Breast epithelium (tissue), 4 donors: ENCODE measurements at places on chromosomes 6 and 20. TPM values are rescaled to one million over a fixed set of nuclear protein-coding genes. Genes with fewer than 3 reads are reported as not detected.

WFDC13 gene
- not detected for total RNA-seq

MEP1A gene
- total RNA-seq, result 1.3 TPM

RBPJL gene
- not detected for total RNA-seq

SLC22A7 gene
- total RNA-seq, result not detected

SLC22A1 gene
- 1.3 TPM for total RNA-seq

RUNX2 gene
- total RNA-seq, result 7.2 TPM

ZBTB46 gene
- total RNA-seq, result 10.7 TPM

ZC3H12D gene
- total RNA-seq, result 6.4 TPM

KIAA1755 gene
- 5.1 TPM for total RNA-seq

TNFRSF21 gene
- total RNA-seq, result 21.4 TPM

SCP2D1 gene
- total RNA-seq, result not detected

VSX1 gene
- 0.44 TPM for total RNA-seq

CST2 gene
- total RNA-seq, result not detected

CCN6 gene
- not detected for total RNA-seq

CGA gene
- total RNA-seq, result not detected

LY86 gene
- total RNA-seq, result 3.4 TPM

TTBK1 gene
- total RNA-seq, result not detected

PRPH2 gene
- not detected for total RNA-seq

SOBP gene
- total RNA-seq, result 7.0 TPM

SPATA25 gene
- 3.7 TPM for total RNA-seq

ADGRG6 gene
- total RNA-seq, result 28.5 TPM

CAGE1 gene
- not detected for total RNA-seq

CFAP61 gene
- 0.33 TPM for total RNA-seq
